ENCODE measurements at places on chromosomes 6 and 20. TPM values are rescaled to one million over a fixed set of nuclear protein-coding genes. Genes with fewer than 3 reads are reported as not detected.

- DNase-seq: no peak
Measured at GRCh38 chr20:51565298-51566144, 23.0 kb upstream of the NFATC2 start.

GRCh38 chr20:49985617-49986016 lies 2.8 kb downstream of the SNAI1 start:
- DNase-seq: no peak

- no peak for DNase-seq
Measured at GRCh38 chr6:71619836-71620235, 266.5 kb upstream of the RIMS1 start.

DNA sequence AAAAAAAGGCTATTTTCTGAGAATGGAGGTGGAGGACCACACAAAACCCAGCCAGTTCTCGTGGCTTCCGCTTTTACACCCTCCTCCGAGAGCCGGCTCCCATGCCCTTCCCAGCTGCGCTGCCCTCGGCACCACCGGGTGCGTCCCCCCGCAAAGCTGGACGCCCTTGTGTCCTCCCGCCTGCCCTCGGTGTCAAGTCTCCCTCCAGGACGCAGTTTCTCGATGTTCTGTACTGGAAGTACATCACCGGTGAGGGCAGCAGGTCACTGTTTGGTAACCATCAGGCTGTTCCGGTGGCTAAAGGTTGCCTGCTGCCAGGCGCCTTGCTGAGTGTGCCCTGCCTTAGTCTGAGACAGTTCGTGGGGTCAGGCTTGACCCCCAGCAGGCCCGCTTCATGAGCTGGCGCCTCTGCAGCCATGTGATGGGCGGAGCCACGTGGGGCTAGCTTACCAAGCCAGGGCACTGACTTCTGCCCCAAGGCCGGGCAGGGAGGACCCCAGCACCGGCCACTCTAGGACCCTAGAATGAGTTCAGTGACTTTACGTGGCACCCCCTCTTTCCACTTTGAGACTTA lies 34.6 kb downstream of the RREB1 start:
- no peak for DNase-seq

- DNase-seq: no peak
Measured at GRCh38 chr6:108807928-108808327, 40.3 kb upstream of the ARMC2 start.

- DNase-seq: no peak
Measured at GRCh38 chr20:48897305-48898010, 24.1 kb upstream of the ARFGEF2 start.

DNA sequence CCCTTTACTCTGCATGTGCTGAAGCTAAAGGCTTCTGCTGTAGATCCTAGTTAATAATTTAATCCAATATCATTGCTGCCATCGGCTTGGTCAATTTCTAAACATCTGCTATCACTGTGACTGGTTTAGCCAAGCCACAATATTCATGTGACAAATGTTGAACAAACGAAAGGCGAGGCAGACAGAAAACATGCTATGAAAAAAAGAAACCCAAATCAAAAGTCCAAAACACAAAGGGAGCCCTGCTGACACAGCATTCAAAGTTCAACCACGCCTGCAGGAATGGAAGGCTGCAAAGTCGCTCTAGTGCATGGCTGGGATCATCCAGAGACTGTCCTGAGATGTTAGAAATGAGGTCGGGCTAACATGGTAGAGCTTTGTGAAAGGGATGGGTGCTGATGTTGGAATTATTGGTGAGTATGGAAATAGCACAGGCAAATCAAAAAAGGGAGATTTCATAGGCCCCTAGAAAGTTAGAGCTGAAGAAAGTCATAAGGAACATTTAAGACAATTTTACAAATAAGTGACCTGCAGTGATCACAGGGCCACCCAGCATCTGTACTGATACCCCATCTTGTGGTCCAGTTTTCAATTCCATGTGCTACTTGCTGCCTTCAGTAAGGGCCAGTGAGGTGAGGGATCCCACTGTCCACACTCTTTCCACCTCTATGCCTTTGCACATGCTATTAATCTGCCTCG lies 8.8 kb upstream of the NHSL1 start:
- DNase-seq: no peak

DNA sequence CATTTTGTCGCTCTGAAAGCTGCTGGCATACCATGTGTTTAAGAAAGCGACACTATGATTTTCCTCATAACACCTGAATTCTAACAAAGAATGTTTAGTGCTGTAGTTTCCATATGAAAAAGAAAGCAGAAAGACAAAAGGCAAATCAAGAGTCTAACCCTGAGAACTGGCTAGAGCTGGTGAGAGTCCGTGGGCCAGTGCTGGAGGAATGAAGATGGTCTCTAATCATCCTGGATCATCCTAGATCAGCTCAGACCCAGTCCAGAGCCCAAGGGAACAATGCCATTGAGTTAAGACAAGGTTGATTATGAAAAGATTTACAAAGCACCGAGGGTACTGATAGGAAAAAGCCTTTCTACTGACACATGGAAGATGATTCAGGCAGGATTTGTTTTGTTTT lies 73.0 kb upstream of the MYLIP start:
- no peak for DNase-seq

- peak; percentile 25 for DNase-seq
Measured at GRCh38 chr6:154509421-154510143, 903 bp downstream of the CNKSR3 start.

DNA sequence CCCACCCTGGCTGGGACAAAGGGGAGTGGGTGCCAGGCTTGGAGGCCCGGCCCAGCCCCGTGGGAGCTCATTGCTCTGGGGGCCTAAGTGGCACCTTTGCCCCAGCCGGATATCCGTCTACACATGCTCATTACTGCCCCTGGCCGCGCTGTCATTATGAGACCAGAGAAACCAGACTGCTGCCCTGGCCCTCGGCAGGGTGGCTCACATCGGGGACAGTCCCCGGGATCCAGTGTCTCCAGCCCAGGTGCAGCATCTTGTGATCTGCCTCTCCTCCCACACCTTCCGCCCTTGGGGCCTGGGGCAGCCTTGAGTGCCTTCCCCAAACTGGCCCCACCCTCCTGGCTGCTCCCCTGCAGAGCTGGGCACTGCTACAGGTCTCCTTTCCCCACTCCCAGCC lies 4.9 kb downstream of the SRMS start:
- no peak for DNase-seq

DNA sequence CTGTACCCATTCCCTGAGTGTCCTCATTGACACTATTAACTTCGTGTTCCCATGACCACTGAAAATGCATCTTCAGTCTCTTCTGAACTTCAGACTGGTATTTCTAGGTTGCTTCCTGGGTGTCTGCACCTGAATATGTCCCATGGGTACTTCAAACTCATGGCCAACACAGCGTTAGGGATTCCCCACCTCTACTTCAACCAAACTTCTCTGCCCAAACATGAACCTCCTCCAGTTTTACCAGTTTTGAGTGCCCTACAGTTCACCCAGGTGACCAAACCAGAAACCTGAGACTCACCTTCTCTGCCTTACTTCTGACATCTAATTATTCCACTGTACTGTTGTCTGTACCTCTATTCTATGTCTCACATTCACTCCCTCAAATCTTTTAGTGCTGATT lies 99.5 kb upstream of the SUPT3H start:
- DNase-seq: no peak

DNA sequence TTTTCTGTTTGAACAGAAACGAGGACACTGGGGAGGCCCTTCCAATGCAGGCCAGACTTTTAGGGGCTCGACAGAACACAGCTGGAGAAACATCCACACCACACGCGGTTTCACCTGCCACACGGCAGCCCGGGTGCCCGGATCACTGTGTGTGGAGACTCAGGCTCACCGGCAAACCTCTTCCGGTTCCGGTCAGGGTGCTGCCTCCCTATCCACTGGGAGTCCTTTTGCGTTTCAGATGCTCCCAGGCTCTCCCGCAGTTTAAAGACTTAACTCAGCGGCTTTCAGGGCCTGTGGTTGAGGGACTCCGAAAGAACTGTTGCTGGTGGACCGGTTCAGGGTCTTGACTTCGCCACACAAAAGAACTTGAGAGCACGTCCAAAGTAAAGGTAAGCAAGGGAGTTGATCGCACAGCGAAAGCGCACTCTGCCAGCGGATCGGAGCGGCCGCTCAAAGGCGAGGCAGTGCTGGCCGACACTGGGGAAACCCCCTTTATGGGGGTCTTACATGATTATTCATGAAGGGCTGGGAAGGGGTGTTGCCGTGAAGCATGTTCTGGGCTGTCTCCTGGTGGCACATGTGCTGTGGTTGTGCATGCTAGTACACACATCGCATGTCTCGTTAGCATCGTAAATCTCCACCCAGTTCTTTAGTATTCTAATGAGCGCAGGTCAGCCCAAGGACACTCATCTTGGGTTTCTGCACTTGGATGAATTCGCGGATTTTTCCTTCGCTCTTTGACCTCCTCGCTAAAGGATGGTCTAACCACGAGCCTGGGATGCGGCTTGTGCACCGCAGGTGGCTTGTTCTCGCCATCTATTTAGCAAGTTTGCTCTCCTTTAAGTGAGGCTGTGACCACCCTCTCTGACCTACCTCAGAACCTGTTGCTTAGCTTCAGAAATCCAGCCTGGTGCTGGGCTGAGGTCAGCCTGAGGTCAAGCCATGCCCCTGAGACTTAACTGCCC lies 180.3 kb downstream of the CDH26 start:
- DNase-seq: no peak

DNA sequence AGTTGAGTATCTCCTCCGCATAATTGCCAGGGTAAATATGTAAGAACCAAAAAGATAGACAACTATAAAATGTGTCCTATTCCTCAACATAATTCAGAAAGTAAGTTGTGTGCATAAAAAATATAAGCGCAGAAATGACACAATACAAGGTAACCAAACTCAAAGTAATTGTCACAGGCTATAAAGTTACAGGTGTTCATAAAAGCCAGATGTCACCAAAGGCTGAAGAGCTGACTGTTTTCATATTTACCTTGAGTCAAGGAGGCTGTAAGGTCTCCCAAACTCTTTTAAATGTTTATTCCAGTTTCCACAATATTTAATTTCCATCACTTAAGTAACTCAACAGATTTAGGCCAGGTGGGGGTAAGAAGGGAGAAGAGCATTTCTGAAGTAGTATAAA lies 192.2 kb upstream of the MARCKS start:
- no peak for DNase-seq

DNA sequence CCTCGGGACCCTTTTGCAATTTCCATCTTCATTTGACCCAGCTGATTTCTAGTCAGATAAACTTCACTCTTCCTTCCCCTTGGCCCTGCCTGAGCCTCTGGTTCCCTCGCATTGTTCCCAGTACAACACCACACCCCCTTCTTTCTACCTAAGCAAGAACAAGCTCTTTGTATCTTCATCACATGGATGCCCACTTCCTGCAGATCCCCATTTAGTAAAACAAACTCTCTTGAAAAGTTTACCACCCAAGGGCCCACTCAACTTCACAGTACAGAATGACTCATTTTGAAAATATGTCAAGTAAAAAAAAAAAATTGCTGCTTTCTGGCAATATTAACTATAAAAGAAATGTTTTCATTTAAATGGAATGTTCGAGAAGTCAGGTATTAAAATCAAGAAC lies 5.2 kb downstream of the FAXC start:
- no peak for DNase-seq

GRCh38 chr6:131954775-131955107 lies 3.6 kb upstream of the CCN2 start:
- DNase-seq: no peak

DNA sequence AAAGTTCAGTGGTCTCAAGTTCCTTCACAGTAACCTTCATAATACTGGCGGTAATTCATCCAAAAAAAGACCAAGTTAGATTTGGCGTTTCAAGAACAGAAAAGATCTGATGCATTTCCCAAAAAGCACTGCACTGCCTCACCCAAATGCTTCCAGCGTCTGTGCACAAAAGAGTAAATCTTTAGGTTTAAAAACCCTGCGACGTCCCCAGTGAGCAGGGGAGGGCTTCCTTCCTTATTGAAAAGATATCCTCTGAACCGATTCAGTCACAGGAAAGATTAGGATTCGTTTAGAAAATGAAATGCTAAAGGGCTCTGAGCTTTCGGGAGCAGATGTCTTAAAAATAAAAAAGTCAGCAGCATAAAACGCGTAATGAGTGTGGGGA lies 654 bp downstream of the TBC1D7 start:
- DNase-seq: no peak

DNA sequence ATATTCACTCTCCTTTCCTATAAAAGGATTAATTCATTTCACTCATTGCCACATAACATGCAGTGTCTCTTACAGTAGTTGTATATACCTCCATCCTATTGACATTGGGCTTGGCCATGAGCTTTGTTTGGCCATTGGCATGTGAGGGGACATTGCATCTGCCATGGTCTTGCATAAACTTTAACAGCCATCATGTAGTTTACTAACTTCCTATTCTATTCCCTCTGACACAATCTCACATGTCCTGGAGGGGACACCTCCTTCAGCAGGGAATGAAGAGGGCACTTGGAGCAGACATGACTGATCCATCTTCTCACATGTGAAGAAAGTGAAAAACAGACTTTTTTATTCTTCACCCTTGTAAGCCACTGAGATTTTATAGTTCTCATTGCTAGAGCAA lies 115.5 kb upstream of the MARCKS start:
- DNase-seq: no peak

SAMD3 gene
- total RNA-seq: 0.73 TPM

RAB22A gene
- 15.5 TPM for total RNA-seq

PNLDC1 gene
- total RNA-seq: 0.49 TPM

OR12D1 gene
- not detected for total RNA-seq

MDFI gene
- 64.2 TPM for total RNA-seq

RAD21L1 gene
- not detected for total RNA-seq

HTR1E gene
- total RNA-seq: not detected

TRAPPC3L gene
- not detected for total RNA-seq

AVP gene
- total RNA-seq: not detected

IL17F gene
- total RNA-seq: not detected

ZBTB12 gene
- total RNA-seq: 60.8 TPM

ENPP5 gene
- total RNA-seq: 0.68 TPM

VARS1 gene
- 162 TPM for total RNA-seq

All from neural crest cell (in vitro differentiated cells).